Breast epithelium (tissue), 4 donors: ENCODE measurements at places on chromosomes 2 and 18. TPM values are rescaled to one million over a fixed set of nuclear protein-coding genes. Genes with fewer than 3 reads are reported as not detected.

- no peak for DNase-seq
Observed at GRCh38 chr2:174664084-174664759, 66.6 kb upstream of the WIPF1 start.

DNA sequence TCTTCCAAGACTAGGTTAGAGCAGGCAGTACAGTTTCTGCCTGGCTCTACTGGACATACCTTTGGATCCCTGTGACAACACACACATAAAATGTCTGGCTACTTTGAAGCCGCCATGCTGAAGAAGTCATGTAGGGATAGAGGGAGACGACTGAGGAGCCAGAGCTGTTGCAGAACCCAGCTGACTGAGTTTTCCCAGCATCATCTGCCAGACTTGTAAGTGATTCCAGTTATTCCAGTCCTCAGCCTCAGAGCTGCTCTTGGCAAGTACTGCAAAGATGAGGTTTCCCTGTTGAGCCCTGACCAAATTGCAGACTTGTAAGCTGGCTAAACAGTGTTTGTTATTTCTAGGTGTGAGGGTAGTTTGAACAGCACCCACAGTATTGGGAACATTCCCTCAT is 31.5 kb upstream of the TSPYL6 start:
- no peak for DNase-seq

DNA sequence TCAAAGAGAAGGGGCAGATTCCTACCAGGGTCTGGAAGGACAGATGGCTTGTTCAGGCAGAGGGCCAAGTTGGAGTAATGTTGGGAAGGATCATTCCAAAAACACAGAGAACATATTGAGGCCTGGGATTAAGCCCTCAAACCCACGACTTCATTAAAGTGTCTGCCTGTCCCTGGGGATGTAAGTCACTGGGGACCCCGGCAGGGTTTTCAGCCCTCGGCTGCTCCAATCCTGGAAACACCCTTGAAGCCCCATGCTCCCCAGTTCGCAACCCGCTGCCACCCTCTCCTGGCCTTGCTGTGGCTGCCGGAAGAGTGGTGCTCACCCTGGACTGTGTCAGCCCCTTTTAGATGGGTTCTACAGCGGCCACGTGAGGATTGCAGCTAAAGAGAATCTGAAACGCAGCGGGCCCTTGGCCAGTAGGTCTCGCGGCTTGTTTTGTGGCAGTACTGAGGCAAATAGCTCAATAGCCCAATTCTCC is 79.9 kb downstream of the EPAS1 start:
- no peak for DNase-seq

Gene IL36RN
- not detected for total RNA-seq

GRCh38 chr2:20451761-20452499 is 5.1 kb downstream of the RHOB start:
- no peak for DNase-seq

GRCh38 chr2:138554123-138554522 is 52.6 kb downstream of the SPOPL start:
- no peak for DNase-seq

DNA sequence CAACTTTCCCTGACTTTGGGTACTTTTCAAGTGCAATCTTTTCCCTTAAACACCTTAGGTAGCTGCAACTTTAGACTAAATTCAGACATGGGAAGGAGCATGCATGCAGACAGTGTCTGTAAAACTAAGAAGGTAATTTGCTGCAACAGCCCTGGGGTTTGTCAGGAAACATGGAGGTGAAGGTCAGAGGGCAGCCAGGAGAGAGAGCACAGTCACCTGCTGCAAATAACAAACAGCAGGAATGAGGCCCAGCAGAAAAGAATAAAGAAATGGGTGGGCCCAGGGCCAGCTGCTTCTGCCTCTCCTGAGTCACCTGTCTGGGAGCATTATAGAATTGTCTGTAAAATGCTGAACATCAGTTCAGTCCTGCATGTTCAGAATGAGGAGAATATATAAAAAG is 35.2 kb downstream of the MTHFD2 start:
- DNase-seq = no peak

GRCh38 chr2:231884438-231885140 is 41.6 kb downstream of the NPPC start:
- peak; percentile 19 for DNase-seq

- no peak for DNase-seq
Observed at GRCh38 chr2:42862669-42863185, 70.3 kb upstream of the HAAO start.

- DNase-seq = no peak
Observed at GRCh38 chr2:123127236-123127635, 897.9 kb upstream of the CNTNAP5 start.

GRCh38 chr18:79321625-79322405 is 73.9 kb upstream of the NFATC1 start:
- no peak for DNase-seq

Gene PAX3
- total RNA-seq = 0.29 TPM

- DNase-seq = no peak
Observed at GRCh38 chr2:1004398-1004797, 53.7 kb downstream of the SNTG2 start.

DNA sequence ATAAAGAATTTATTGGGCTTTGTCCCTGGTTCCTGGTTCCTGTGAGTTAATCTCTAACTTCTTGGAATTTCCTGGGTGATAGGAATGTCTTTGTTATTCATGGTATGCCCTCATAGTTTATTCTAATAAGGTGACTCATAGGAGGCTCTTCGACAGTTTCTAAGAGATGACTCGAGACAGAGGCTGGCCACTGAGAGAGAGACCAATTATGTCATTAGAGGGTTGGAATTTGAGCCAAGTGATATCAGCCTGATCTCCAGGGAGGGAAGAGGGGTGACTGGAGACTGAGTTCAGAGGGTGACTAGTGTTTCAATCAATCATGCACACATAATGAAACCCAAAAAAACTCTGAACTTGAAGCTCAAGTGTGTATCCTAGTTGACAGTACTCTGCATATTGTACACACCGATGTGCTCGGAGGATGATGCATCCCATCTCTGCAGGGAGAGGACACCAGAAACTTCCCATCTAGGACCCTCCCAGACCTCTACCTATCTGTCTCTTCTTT is 185.7 kb downstream of the MTCL1 start:
- no peak for DNase-seq

GRCh38 chr2:100796499-100797100 is 23.3 kb upstream of the NPAS2 start:
- peak; percentile 83 for DNase-seq

- no peak for DNase-seq
Observed at GRCh38 chr2:26911911-26912861, 58.3 kb upstream of the MAPRE3 start.

DNA sequence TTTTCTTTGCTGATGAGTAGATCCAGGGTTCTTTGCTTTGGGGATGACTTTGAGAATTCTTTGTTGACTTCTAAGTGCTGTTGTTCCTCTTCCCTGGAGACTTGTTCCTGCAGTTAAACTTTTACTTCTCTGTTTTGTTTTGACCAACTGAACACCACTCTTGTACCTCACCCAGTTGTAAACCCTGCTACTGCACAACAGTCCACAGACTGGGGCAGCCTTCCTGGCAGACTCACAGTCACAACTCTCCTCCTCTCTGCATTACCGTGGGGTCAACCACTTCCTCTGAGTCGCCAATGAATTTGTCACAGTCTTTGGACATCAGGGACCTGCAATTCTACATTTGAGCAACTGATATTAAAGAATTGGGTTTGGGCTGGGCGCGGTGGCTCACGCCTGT is 3.8 kb upstream of the SLC8A1 start:
- no peak for DNase-seq

- DNase-seq = no peak
Observed at GRCh38 chr2:230520875-230521155, 104.8 kb downstream of the SP100 start.

GRCh38 chr18:12990123-12990475 is 1.1 kb upstream of the CEP192 start:
- DNase-seq = no peak

GRCh38 chr2:86185517-86186212 is 9.6 kb downstream of the IMMT start:
- no peak for DNase-seq

DNA sequence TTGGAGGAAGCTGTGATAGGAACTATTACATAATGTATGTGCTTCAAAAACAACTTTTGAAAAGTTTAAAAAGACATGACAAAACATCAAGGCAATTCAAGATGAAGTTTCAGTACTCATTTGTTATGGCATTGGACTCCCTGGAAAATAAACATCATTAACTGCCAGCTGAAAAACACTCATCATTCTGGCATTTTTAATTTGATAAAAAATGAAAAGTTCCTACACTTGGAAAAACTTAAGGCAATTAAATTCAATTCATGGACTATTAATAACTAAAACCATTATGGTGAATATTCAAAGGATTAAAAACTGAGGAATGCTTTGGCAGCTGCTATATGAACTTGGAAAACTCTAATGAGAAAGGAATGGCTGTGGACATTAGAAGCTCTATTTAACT is 8.5 kb downstream of the TYW5 start:
- DNase-seq = no peak

Gene SIX2
- total RNA-seq = 1.5 TPM

- DNase-seq = no peak
Observed at GRCh38 chr2:44954889-44955592, 13.5 kb downstream of the SIX3 start.

Gene ACADL
- 2.5 TPM for total RNA-seq

DNA sequence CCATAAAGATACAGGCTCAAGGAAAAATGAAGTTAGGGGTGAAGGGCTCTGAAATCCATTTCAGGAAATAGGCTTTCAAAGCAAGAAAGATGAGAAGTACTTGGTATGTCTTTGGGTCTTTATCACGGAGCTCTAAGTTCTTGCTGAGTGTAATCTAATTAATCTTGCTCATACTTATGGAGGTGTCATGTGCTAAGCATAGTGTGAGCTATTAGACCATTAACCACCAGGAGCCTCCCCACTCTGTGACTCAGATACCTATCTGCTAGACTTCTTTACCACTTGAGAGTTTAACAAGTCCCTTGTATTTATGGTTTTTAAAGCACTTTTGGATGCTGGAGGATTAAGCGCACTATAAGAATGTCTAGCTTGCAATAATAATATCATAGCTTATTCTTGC is 678.7 kb downstream of the EPHA4 start:
- DNase-seq = no peak

DNA sequence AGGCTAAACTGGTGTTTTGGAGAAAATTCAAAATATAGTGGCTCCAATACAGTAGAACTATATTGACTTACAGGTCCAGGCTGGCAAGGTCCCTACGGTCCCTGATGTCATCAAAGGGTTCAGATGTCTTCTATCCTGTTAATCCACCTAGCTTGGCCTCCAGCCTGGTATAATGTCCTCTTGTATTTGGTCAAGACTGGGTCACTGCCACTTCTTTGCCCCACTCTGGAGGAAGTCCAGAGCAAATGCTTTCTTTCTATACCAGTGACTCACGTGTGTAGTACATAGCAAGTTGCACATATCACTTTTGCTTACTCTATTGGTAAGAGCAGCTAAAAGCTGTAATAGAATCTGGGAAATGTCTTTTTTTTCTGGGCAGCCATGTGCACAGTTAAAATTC is 80.8 kb downstream of the LCLAT1 start:
- DNase-seq = no peak

DNA sequence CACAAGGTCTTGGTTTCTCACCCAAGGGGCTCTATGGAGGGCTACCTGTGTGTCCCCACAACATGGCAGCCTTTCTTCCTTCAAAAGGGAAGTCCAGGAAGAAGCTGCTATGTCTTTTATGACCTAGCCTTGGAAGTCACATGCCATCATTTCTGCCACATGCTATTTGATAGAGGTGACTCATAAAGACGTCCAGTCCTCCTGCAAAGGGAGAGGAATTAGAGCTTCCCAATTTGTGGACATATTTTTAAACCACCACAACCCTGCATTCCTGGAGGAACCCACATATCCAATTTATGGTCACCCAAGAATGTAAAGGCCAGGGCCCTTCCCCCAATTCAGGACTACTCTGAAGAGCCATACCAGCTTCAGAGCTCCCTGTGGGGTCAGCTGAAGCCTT is 246.2 kb downstream of the CYP26B1 start:
- DNase-seq = no peak

DNA sequence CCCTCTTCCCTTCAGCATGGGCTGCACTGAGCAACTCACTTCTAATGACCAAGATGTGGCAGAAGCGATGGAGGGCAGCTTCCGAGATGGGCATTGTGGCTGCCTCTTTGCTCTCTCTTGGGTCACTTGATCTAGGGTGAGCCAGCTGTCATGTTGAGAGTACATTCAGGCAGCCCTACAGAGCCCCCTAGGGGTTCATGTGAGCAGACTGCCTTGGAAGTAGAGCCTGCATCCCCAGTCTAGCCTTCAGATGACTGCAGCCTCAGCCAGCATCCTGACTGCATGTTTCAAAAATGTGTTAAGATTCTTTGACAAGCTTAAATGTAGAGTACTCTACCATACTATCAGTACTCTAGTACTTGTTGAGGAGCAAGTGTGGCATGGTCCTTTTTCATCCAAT is 143.9 kb downstream of the NCK2 start:
- no peak for DNase-seq

- DNase-seq = no peak
Observed at GRCh38 chr2:171004833-171005232, 75.8 kb downstream of the GORASP2 start.

DNA sequence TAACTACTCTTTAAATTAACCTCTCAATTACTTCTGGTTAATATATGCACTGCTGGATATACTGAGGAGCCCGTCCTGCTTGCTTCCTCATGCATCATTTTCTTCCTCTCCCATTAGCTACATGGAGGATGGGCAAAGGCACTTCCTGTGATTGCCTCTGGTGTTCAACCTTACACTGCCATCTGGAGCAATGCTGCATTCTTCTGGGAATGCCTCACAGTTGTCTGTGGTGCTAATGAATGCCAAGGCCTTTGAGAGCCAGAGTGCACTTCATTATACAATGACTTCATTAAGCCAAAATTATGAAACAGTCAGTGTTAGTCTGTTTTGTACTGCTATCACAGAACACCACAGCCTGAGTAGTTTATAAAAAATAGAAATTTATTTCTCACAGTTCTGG is 134.8 kb upstream of the DOCK10 start:
- peak; percentile 62 for DNase-seq

DNA sequence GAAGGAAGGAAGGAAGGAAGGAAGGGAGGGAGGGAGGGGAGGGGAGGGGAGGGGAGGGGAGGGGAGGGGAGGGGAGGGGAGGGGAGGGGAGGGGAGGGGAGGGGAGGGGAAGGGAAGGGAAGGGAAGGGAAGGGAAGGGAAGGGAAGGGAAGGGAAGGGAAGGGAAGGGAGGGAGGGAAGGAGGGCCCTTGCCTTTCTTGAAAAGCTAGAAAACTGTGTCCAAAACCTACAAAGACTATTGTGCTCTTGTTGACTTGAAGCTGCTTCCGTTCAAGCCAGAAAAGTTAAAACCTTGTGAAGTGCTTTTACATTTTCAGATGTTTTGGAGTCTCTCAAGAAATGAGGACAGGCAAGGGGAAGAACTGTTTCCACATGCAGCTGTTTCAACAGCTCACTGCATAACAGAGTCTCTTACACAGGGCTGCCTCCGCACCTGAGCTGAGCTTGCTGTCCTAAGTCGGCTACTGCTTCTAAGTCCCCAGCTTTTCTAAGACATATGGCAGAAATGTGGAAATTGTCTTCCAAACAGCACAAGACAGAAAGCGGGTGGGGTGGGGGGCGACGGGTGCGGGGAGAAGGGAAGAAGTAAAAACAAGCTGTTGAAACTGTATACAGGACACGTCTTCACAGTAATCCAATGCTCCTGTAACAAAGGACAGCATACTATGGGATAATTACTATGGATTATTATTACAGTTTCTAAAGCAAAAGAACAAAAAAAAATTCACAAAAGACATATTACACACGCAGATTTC is 46.1 kb downstream of the BCL11A start:
- no peak for DNase-seq

GRCh38 chr2:8629402-8629801 is 52.5 kb upstream of the ID2 start:
- no peak for DNase-seq
